Body of pancreas (tissue), 4 donors: ENCODE measurements at places on chromosomes 4 and X. TPM values are rescaled to one million over a fixed set of nuclear protein-coding genes. Genes with fewer than 3 reads are reported as not detected.

The MCF2 gene
- total RNA-seq, result 0.78 TPM

GRCh38 chrX:79138658-79139241, 5.7 kb upstream of the GPR174 start:
- H3K36me3 ChIP-seq, result no peaks in the 10 kb centered on the region
- no peaks in the 10 kb centered on the region for H3K27me3 ChIP-seq
- DNase-seq, result no peak
- H3K27ac ChIP-seq, result no peak overlapping the region
- H3K4me3 ChIP-seq, result no peak overlapping the region

DNA sequence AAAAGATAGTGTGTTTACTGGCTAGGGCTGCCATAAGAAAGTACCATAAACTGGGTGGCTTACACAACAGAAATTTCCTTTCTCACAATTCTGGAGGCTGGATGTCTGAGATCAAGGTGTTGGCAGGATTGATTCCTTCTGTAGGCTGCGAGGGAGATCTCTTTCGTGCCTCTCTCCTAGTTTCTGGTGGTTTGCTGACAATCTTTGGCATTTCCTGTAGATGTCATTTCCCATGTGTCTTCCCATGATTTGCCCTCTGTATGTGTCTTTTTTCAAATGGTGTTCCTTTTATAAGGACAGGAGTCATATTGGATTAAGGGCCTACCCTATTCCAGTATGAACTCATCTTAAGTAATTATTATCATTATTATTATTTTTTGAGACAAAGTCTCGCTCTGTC, 27.9 kb upstream of the LCORL start:
- no peaks in the 10 kb centered on the region for H3K36me3 ChIP-seq
- H3K27ac ChIP-seq, result no peak overlapping the region
- no peak overlapping the region for H3K4me3 ChIP-seq

DNA sequence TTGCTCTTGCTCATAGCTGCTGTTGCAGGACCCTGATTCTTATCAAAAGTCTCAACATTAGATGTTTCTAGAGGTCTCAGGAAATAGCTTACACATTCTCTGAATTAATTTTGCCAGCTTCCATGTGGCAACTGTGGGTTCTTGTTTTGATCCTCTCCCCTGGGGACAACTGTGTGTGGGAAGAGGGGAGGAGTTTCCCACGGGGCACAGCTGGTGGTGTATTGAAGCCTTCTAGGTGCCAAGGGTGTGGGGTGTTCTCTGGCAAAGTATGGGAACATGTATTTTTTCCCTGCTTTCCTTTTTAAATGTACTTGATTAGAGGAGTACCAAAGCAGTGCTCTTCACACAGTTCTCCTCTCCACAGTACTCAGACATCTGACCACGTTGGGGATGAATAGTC, 212.7 kb downstream of the RPA4 start:
- no peaks in the 10 kb centered on the region for H3K27me3 ChIP-seq
- no peaks in the 10 kb centered on the region for H3K4me1 ChIP-seq
- no peak overlapping the region for H3K27ac ChIP-seq
- no peaks in the 10 kb centered on the region for H3K36me3 ChIP-seq
